ENCODE measurements at places on chromosomes 5 and 9.

DNA sequence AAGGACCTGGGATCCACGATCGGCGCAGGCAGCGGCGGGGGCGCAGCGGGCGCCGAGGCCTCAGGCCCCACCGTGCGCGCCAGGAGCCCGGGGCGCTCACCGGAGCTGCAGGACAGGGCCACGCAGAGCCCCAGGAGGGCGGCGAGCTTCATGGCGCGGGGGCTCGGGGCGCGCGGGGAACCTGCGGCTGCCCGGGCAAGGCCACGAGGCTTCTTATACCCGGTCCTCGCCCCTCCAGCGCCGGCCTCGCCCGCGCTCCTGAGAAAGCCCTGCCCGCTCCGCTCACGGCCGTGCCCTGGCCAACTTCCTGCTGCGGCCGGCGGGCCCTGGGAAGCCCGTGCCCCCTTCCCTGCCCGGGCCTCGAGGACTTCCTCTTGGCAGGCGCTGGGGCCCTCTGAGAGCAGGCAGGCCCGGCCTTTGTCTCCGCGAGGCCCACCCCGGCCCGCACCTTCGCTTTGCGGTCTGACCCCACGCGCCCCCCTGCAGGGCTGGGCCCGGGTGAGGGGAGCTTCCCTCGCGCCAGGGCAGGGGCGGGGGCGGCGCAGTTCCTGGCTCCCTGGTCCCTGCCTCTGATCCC lies at the start of gene SCGB3A1:
Gene SCGB3A1, minus strand, starts transcription at position 189 of the 577 bp plus-strand sequence. Its CDS starts 37 bp downstream, at position 152.
- DNase-seq, result no peak

- DNase-seq, result no peak
Observed at GRCh38 chr9:79353856-79354520, 217.8 kb upstream of the TLE4 start.

DNA sequence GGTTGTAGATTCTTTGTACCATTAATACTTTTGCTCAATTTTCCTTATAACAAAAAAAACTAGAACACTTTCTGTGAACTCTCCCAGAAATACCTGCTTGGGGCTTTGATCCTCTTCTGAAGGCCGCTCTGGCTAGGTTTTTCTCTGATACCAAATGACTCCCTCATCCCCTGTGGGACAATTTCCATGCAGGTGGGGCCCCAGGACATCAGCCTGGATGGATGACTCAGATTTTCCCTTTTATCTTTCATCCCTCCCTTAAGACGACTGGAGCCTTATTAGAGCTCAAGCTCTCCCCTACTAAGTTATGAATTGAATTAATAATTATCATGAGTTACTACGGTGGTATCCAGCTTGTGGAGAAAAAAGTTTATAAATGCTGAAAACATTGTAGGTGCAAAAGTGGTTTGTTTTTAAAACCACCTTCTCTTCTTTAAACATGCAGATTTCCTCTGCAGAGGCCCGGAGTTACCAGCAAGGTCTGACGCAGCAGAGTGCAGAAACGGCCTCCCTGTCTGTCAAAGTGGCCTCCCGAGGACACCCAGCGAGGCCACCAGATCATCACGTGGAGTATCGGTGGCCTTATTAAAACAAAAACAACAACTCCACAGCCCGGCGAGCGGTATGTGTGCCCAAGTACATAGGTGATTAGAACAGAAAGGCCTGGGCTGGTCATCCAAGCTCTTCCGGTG lies 50.8 kb upstream of the IRX4 start:
- DNase-seq, result no peak

GRCh38 chr5:10030219-10030831 lies 219.4 kb downstream of the ATPSCKMT start:
- DNase-seq, result no peak

- DNase-seq, result no peak
Observed at GRCh38 chr5:125587631-125588030, 835.6 kb upstream of the GRAMD2B start.

- DNase-seq, result no peak
Observed at GRCh38 chr9:121308765-121309164, 40.8 kb downstream of the GSN start.

GRCh38 chr9:35844628-35845270 lies 15.7 kb downstream of the TMEM8B start:
- peak; percentile 77 for DNase-seq

DNA sequence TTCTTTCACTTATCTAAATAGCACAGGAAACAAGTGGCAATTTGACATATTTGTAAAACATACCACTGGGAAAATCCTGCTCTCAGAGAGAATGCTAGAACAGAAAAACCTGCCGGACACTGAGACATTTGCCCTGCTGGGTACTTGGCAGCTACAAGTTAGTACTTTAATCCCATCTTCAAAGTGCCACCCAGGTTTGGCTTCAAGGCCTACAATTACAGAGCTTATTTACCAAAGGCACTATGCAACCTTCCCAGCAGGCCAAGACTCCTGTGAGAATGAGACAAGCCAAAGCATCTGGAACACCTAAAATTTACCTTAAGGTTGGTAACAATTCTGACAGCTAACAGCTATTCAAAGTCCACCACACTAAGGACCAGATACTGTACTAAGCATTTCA lies 78.3 kb downstream of the TSSK1B start:
- DNase-seq, result no peak

- no peak for DNase-seq
Observed at GRCh38 chr5:152364899-152365298, 40.2 kb downstream of the NMUR2 start.

DNA sequence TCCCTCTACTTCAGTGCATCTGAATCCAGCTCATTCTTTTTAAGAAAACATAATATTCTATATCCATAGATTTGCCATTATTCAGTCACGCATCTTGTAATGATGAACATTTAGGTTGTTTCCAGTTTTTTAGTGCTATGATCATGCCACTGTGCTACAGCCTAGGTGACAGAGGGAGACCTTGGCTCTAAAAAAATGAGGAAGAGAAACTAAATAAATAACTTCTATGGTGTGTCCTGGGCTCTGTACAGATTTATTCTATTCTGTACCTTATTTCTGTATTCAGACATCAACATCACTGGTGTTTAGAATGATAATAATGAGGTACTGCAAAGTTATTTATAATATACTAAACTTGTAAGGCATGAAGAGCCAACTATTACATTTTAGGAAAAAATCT lies 45.9 kb downstream of the PDE8B start:
- no peak for DNase-seq

DNA sequence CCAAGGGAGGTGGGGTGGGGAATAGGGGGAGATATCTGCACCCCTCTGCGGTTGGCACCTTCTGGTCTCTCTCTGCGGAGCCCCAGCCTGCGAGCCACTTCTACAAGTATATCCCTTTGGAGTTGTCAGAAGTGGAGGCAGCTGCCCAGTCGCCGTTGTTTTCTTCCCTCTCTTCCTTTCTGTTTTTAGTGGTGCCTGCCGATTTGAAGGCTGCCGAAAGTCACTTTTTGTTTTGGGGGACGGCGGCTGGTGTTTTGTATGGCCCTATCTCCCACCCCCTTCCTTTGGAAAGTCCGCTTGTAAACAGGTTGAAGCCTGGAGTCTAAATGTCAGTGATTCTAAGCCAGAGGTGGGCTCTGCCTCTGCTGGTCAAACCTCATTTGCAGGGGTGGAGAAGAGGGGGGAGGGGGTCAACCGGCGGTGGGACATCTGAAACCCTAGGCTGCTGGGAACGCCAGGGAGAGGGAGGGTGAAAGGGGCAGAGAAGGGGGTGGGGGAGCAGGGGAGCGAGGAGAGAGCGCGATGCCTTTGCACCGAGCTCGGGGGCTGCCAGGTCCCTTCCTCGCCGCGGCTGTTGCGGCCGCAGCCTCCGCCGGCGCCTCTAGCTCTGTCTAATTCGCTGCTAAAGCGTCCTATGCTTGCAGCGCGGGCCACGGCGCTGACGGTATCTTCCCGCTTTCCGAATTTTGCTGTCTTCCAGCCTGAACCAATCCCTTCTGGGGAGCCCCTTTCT lies at the start of gene FGF10:
Gene FGF10, minus strand, starts transcription at position 331 of the 733 bp plus-strand sequence. CDS start 738 bp downstream, outside the sequence.
- peak; percentile 83 for DNase-seq

DNA sequence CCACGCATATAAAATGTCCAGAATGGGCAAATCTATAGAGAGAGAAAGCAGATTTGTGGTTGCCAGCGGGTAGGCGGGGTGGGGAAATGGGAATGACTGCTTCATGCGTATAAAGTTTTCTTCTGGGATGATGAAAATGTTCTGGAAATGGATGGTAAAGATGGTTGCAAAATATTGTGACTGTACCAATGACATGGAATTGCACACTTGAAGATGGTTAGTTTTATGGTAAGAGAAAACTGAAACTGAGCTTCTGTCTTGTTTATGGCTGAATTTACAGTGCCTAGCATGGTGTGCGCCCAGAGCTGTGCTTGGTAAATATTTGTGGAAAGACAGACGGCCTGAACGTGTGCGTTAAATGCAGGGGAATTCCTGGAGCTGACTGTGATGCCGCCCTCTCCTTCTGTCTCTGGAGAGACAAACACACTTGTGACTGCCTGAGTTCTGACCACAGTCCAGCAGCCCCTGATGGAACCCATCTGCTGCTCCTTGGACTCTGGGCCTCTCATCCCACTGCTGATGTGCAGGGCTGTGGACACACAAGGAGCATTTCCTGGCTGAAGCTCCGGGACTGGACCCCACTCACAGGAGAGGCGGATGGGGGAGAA lies 8.6 kb upstream of the PTGES start:
- DNase-seq, result no peak

- DNase-seq, result no peak
Observed at GRCh38 chr9:16031971-16032370, 479.1 kb downstream of the CCDC171 start.

GRCh38 chr5:53110156-53110555 lies 599 bp upstream of the MOCS2 start:
- no peak for DNase-seq

DNA sequence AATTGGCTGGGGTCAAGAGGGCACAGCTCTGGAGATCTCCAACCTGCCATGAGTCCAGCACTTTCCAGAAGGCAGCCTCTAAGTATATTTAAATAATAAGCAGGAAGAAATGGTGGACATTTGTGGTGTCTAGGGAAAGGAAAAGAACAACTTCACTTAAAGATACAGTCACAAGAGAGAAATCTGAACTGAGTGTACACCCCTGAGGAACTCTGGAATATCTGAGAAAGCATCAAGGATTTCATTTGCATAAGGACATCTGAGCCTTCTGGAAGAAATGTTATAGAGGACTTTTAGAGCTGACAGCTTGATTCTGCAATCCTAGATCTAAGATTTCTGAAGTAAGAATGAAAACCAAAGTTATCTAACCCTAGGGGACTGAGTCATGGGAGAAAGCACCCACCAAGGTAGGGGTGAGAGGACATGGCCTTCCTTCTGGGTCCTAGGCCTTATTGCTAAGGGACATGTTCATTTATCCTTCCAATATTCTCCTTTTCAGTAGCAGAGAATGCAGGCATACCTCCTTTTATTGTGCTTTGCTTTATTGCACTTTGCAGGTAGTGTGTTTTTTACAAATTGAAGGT lies 253.4 kb upstream of the SLC24A2 start:
- no peak for DNase-seq

DNA sequence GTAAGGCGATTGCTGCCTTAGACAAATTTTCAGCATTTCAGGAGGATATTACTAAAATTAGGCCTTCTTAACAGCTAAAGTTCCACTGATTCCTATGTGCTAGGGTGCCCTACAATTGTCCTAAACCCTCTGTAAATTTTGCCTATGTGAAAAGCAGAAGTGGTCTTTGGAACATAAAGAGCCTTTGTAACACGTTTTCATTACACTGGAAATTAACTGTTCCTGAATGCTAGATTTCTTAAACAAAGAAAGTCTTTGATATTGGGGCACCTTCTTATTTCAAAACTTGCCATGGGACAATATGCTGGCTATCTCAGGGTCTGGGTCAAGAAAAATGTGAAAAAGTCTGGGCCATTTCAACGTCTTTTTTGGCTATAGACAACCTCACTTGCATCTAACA lies 60.4 kb upstream of the MOCS2 start:
- no peak for DNase-seq

DNA sequence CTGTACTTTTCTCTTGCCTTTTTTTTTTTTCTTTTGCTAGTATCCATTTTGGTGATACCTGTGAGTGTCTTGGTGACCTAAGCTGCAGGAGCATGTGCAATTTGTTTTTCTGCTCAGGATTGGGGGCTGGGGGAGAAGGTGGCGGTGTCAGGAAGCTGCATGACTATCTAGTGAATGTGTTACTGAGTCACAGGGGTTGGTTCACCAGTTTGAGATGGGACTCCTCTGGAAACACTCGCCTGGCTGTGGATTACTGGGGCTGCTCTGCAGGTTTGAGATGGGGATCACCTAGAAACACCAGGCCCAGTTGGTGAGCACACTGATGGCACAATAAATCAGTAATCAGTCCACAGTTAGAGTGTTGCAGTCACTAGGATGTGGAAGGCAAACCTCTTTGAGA lies 447.9 kb downstream of the SPATA31D1 start:
- DNase-seq, result no peak

- DNase-seq, result no peak
Observed at GRCh38 chr9:133887540-133888047, 104.5 kb downstream of the VAV2 start.

DNA sequence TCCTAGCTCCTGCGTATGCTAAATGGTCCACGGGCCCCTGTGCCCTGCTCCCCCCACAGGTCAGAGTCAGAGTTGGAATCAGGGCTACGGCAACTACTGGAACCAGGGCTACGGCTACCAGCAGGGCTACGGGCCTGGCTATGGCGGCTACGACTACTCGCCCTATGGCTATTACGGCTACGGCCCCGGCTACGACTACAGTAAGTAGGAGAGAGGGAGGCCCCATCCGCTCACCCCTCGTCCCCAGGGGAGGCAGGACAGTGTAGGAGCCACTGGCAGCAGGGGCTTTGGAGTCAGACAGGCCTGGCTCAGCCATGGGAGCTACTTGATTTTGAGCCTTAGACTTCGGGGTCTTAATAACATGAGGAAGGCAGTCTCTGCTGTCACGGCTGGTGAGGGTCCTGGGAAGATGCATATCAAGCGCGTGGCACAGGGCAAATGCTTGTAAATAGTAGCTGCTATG lies 5.8 kb downstream of the HNRNPAB start:
- DNase-seq, result no peak

DNA sequence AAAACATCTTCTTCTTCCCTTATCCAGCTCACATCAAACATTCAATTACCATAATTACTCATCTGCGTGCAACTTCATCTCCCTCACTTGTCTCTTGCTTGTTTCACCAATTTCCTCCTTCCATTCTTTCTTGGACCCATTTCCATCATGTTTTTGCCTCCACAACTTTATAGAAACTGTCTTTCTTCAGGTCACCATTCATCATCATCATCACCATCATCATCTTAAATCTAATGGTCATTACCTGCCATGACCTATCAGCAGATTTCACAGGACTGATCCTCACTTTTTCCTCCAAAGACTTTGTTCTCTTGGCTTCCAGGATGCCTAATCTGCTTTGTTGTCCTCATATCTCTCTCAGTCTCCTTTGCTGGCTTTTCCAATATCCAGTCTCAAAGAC lies 495.6 kb downstream of the DNAH5 start:
- DNase-seq, result no peak

DNA sequence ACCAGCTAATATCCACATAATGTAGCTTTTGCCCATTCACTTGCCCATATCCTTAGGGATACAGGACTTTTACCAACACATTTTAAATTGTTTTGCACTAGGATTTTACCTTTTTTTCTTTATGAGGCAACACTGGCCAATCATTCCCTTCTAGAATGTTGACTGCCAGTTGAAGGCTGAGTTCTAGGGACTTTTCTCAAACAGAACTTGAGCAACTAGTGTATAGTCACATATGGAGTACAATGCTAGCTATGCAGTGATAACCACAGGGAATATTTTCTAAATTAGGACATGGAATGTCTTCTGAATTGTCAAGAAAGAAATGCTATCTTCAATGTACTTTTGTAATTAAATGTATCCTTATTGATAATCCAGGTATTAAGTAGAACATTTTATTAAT lies 133.6 kb downstream of the OXCT1 start:
- no peak for DNase-seq

- DNase-seq, result no peak
Observed at GRCh38 chr5:112122353-112122752, 296.7 kb downstream of the EPB41L4A start.

GRCh38 chr9:69980041-69980440 lies 63.6 kb upstream of the MAMDC2 start:
- DNase-seq, result no peak

Measured in lower leg skin (tissue), 4 donors.